Fibroblast of skin of right quadriceps (primary cell): ENCODE measurements at places on chromosomes 16 and 17.

DNA sequence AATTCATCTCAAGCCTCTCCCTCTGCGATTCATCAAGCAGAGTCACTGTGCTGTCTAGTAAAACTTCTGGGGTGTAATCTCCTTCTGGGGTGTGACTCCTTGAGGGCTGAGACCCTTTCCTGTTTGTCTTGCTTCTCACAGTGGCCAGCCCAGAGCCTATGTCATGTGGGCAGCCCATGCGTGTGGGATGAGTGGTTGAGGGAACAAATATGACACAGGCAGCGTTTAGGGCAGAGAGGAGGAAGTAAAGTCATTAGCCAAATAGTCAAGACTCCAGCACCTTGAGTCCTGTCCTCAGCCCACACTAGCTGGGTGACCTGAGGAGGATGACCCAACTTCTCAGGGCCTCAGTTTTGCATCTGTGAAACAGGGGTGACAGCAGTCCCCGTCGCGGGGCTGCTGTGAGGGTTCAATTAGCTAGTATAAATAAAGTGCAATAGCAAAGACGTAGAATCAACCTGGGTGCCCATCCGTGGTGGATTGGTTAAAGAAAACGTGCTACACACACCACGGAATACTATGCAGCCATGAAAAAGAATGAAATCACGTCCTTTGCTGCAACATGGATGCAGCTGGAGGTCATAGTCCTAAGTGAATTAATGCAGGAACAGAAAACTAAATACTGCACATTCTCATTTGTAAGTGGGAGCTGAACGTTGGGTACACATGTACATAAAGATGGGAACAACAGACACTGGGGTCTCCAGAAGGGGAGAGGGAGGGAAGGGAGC, 4.5 kb upstream of the ITGAX start:
- DNase-seq, result no peak

DNA sequence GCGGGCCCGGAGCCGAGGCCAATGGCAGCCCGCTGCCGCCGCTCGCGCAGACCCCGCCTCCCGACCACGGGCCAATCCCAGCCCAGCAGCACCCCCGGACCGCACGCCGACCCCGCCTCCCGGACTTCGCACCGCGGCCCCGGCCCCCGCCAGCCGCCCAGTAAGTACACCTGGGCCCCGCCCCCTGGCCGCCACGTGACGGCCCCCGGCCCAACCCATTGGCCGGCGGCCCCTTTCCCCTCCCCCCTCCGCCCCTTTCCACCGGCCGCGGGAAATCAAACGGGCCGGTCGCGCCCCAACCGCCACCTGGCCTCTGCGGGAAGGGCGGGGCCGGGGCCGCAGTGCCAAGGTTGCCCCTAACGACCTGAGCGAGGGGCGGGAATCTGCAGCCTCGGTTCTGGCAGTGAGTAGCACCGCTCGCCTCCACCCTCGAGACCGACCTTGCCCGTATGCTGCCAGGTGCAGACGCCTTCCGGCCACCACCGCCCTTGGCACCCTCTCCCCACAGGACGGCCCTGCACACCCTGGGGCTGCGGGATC, at the start of gene YBX2:
YBX2 (minus strand) TSS at position 26 of the 540 bp plus-strand sequence. CDS start 139 bp downstream, outside the sequence.
- DNase-seq, result peak; percentile 21

DNA sequence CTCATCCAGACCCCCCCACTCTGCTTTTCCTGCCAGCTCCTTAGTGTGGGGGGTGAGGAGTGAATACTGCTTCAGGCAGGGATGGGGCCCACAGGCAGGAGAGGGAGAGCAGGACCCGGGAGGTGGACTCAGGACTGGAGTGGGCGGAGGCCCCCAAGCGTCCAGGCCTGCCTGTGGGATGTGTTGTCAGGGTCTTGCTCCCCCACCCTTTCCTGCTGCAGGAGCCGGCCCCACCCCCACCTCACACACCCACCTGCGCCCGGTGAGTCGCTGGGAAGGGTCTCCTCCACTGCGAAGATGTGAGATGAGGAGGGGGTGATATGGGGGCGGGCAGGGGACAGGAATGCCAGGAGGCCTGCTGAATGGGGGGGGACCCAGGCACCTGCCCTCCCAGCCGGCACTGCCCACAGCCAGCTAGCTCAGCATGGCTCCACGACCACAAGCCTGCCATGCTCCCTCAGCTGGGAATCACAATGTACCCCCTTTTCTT, 1.1 kb downstream of the FAM171A2 start:
- DNase-seq, result no peak

DNA sequence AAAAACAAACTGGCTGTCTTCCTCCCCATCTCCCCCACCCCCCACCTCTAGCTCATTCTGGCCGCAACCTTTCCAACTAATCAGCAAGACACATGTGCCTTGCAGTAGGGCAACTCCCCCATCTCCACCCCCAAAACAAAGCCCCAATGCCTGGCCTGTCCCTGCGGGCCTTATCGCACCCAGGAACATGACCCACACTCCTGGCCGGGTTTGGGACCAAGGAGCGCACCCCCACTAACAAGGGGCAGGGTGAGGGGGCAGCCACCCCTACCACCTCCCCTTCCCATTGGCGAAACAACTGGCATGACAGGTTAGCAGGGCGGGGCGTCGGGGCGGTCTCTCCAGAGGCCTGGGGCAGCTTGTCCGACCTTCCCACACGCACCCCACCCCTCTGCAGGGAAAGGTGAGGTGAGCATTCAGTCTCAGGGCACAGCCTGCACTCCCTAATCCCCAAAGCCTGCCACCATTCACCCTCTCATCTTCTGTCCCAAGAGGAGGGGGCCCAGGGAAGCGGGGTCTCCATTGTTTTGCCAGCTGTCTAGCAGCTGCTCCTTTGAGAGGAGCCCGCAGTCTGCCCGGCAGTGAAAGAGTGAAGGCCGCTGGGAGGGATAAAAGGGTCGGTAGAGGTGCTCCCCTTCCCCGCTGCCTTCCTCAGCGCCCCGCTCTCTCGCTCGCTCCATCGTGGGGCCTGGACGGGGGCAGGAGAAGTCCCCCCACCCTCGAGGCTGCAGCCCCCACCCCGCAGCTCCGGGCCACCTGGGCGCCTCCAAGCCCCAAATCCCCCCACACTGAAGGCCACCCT, 765 bp downstream of the MYO18A start:
- DNase-seq, result no peak

GRCh38 chr17:8175795-8176196, 384 bp downstream of the TMEM107 start:
- no peak for DNase-seq

DNA sequence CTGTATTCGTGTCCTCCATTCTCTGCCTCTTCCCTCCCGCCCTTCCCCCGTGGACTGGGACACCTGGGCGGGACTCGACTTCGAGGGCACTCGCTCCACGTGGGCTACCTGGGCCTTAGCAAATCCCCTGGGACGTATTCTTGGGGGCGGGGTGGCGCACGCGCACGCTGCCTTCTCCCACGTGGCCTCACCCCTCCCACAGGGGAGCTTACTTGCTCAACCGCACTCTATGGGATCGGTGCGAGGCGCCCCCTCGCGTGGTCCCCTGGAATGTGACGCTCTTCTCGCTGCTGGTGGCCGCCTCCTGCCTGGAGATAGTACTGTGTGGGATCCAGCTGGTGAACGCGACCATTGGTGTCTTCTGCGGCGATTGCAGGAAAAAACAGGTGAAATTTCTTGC, 3.5 kb downstream of the VMO1 start:
- DNase-seq, result no peak

DNA sequence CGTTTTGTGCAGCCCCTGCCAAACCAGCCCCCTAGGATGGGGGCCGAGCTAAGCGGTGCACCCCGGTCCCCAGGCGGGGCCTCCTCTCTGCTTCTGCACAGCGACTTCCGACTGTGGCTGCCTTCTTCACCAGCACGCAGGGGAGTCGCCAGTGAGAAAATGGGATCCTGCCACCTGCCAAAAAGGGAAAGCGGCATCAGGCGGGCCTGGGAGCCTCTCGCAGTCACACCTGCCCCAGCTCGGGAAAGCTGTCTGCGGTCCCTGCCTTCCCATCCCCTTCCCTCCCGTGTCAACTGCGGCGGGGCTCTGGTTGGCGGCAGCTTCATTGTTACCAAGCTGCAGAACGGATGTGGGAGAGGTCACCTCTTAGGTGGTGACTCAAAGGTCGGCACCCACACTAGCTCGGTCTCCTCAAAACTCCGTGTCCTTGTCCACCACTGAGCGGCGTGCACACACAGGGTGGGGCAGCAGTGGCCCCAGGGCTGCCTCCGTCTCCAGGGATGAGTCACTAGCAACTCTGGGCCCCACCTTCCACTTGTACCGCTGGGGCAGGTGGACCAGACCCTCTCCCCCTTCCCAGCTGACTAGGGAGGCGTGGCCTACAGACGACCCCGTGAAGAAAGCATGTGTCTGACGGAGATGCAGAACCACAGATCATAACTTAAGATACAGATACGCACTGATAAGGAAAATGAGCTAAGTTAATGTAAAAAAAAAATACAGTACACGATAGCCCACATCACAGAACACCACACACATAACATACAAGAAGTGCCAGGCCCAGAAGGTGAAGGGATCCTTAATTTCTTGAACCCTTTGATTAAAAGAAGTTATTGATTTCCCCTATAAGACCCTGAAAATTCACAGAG, 1.5 kb upstream of the PCYT2 start:
- no peak for DNase-seq

- DNase-seq, result no peak
Observed at GRCh38 chr17:38603786-38604478, 1.8 kb downstream of the SRCIN1 start.

DNA sequence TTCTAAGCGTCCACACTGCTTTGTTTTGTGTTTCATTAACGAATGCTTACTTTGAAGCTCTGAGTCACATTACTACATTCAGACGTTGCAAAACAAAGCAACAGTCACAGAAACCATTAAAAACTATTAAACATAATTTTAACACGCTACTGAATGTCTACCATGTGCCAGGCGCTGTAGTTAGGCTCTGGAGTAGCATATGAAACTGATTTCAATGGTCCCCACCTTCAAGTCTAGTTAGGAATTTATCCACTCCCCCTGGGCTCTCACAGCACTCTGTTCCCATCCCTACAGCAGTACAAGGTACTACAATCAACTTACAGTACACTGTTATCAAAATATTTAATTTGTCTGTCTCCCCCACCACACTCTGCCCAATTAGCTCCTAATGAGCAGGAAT, 631 bp downstream of the UTP6 start:
- no peak for DNase-seq

DNA sequence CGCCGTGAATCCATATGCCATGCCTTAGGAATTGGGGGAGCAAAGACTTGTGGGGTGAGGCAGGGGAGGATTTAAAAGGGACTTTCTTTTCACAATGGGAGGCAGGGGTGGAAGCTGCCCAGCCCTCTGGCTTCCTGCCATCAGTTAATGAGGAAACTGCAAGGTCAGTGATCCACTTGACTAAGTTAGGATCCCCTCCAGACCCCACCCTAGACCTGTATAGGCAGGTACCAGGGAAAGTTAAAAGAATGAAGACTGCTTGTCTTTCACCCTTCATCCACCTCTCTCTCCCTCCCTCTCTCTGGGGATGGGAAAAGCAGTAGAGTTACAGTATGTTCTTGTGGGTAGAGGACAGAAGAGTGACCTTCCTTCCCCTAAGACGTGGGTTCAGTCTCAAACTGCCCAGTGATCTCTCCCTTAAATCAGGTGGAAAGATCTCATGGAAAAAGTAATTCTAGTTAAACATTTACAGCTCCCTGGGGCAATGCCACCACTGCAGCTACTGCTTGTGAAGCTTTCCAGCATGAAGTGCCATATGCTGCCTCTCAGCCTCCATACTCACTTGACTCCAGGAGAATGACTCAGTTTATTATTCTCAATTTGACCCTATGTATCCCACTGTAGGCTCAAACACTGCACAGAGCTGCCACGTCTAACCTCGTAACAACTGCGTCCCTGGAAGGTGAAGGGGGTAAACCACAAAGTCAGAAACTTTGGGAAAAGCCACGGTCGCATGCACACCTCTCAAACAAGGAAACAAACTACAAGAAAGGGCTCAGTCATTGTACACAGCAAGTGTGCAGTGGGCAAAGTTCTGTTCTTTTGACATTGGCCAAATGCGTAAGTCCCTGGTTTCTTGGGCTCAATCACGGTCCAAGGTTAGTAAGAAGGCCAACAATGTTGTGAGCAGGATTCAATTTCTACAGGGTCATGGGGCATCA, 1.2 kb downstream of the COA3 start:
- no peak for DNase-seq

GRCh38 chr16:82231008-82231787, 61.2 kb upstream of the MPHOSPH6 start:
- no peak for DNase-seq

DNA sequence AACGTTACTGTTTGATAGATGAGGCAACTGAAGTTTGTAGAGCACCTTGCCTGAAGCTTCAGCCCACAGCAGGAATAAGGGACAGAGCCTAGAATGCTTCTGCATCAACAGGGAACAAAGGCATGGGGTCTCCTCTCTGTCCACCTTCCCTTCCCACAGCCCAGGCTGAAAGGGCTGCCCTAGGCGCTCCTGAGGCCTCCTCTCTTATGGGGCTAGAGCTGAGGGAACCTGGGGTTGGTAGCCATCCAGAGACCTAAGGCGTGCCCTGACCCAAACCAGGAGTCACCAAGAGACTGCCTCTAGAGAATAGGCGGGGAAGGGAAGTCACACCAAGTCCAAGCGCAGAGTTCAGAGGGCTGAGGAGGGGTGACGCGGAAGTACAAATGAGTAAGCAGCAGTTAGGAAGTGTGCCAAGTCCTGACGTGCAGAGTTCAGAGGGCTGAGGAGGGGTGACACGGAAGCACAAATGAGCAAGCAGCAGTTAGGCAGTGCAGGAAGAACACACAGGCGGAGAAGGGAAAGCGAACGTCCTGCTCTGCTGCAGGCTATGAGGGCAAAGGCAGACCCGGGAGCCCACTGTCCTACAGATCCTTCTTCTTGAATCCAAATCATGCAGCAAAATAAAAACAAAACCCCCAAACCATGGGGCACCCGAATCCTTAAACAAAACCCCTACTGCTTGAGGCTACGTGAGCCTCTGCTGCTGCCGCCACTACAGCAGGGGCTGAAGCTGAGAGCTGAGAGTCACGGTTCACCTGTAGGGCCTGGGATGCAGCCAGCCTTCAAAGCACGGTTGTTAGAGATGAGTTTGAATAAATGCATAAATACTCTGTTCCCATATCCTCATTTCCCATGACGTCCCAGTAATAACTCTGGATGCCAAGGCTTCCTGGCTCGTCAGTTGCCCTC, 2.7 kb upstream of the SPG7 start:
- peak; percentile 74 for DNase-seq

- DNase-seq, result no peak
Observed at GRCh38 chr17:33701910-33702309, 408.8 kb upstream of the ASIC2 start.

DNA sequence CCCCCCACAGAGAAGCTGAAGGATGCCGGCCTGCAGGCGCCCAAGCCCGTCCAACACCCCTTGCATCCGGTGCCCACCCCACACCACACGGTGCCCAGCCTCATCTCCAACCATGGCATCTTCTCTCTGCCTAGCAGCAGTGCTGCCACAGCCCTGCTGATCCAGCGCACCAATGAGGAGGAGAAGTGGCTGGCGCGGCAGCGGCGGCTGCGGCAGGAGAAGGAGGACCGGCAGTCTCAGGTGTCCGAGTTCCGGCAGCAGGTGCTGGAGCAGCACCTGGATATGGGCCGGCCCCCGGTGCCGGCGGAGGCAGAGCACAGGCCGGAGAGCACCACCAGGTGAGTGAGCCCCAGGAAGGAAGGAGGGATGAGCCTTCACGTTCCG, 31.5 kb downstream of the GINS2 start:
- DNase-seq, result no peak

- no peak for DNase-seq
Observed at GRCh38 chr17:66663041-66663606, 171.8 kb upstream of the CACNG5 start.
